ENCODE measurements at places on chromosomes 5 and 9. TPM values are rescaled to one million over a fixed set of nuclear protein-coding genes. Genes with fewer than 3 reads are reported as not detected.

The DDX4 gene
- not detected for total RNA-seq

The TRPM3 gene
- total RNA-seq: not detected

The PARP8 gene
- 9.5 TPM for total RNA-seq

The FBN2 gene
- 40.0 TPM for total RNA-seq

The ZNG1C gene
- 16.0 TPM for total RNA-seq

The CDH9 gene
- not detected for total RNA-seq

The CARD9 gene
- total RNA-seq: under 0.01 TPM

The CENPH gene
- 45.1 TPM for total RNA-seq

The EDIL3 gene
- total RNA-seq: 2.0 TPM

The IL31RA gene
- total RNA-seq: 0.28 TPM
